ENCODE measurements at places on chromosomes 12 and 14.

GRCh38 chr12:42281278-42281677 is 43.2 kb upstream of the YAF2 start:
- no peak for DNase-seq

DNA sequence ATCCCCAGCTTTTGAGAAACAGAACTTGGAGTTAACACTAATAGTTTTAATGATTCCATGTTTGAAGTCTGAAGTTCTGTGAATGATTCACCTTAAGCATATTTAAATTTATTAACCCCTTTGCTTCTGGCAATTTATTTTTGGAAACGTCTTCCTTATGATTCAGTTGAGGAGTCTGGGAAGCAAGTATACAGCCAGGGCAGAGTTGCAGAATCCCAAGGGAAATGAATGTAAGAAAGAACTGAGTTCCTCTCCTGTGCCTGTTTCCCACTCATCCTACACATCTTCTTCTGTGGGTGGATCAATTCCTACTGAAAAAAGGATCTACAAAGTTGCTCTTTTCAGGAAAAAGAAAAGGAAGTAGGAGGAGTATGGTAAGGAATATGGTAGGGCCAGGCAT is 108.2 kb upstream of the CCDC91 start:
- no peak for DNase-seq

- peak; percentile 91 for DNase-seq
Observed at GRCh38 chr12:94561943-94562411, 88.4 kb downstream of the TMCC3 start.

DNA sequence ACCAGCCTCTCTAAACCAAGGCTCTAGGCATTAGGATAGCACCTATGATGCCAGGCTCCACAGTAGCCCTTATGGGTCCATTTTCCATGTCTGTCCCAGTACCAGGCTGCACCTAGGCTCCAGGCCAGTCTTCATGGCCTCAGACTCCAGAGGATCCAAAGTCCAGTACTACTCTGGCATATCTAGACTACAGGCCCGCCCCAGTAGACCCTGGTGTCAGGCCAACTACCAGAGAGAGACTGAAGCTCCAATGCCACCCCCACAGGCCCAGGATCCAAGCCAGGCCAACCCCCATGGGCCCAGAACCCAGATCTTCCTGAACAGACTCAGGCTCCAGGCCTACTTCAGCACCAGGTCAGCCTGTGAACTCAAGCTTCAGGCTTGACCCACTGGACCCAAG is 287.0 kb downstream of the KCNC2 start:
- DNase-seq: no peak

- no peak for DNase-seq
Observed at GRCh38 chr12:44380861-44381260, 495.3 kb downstream of the NELL2 start.

GRCh38 chr12:42996869-42997431 is 407.4 kb upstream of the PRICKLE1 start:
- DNase-seq: no peak

GRCh38 chr14:79631276-79631675 is 580.0 kb downstream of the DIO2 start:
- DNase-seq: no peak

DNA sequence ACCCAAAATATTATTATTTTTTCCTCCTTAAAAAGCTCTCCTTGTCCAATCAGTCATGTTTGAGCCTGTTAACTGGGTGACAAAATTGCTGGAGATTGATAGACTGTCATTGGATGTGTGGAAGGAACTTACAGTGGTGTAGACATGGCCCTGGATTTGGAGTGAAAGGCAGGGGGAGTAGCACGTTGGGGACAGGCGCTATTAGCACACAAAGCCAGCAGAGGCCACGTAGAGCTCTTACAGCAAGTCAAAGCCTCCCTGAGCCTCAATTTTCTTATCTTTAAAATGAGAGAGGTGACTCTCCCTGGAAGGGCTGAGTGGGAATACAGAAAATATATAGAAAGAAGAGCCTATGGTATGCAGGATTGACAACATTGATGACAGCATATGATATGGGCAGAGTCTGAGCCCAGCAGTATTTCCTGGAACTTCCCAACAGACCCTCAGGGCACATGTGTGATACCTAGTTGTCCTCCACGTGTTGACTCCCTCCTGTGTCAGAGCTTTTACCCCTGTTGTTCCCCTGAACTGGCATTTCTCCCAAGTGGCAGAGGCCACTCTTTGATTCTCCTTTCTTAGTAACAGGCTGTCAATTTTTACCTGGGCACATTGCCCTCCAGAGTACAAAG is 504.9 kb downstream of the VRK1 start:
- no peak for DNase-seq

GRCh38 chr12:120453977-120454376 is 7.7 kb downstream of the GATC start:
- no peak for DNase-seq

DNA sequence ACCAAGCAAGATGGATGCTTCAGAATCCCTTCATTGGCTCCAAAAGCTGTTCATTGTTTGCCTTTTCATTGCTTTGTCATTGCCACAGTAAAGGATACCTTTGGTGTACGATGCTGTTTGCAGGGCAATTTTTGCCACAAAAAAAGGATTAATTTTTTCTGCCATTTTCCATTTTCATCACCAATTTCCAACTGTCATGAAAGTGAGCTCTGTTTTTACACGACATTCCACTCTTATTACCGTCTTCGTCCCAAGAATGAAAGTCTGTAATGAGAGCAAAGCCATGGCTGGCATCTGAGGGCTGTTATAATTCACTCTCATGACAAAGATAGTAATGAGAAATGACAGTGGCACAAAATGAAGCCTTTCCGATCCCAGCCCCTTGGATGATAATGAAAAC is 272.7 kb upstream of the DCN start:
- no peak for DNase-seq

GRCh38 chr12:87227162-87227561 is 802.0 kb downstream of the C12orf50 start:
- DNase-seq: no peak

GRCh38 chr14:53890611-53891101 is 66.0 kb downstream of the BMP4 start:
- DNase-seq: no peak

- DNase-seq: no peak
Observed at GRCh38 chr14:28783664-28784063, 17.1 kb downstream of the FOXG1 start.

GRCh38 chr12:85390266-85390665 is 110.2 kb downstream of the ALX1 start:
- no peak for DNase-seq
